ENCODE measurements at places on chromosomes 7 and 10.
A peak's percentile ranks its signal among the peaks of the same experiment; 100 is the strongest.

DNA sequence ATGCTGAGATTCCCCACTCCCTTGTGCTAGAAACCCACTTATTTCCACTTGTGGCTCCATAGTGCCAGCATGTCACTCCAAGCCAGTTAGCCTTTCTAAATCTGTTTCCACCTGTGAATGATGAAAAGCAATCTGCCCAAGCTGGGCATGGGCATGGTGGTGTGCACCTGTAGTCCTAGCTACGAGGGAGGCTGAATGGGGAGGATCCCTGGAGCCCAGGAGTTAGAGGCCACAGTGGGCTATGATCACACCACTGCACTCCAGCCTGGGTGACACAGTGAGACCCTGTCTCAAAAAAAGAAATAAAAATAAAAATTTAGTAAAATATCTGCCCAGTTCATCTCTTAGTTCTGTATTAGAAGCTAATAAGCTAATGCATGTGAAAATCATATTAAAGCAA, 5.0 kb upstream of the PTF1A start:
- no peak for DNase-seq

DNA sequence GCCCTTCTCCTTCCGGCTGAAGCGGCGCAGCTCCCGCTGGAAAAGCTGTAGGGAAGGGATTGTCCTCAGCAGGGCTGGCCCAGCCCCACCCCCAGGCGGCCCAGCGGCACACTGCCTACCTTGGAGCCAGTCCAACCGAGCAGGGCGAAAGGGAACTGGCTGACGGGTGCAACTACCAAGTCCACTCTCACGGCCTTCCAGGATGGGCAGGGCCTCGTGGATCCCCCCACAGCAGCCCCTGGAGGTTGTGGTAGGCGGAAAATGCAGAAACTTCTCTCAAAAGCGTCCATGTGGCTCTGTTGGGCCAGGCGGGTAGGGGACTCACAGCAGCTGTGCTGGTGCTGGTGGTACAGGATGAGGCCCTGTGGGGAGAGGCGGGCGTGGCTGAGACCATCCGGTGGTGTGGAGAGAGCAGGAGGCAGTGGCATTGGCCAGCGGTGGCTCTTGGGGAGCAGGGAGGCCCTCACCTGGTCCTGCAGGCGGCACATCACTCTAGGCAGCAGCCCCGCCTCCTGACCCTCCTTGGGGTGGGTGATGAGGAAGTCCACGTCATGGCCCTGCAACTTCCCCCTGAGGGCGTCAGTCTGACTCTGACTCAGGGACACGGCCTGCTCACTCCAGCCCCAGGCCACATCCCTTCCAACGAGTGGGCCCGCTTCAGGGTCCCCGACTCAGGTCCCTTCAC, 8.4 kb upstream of the PGAM2 start:
- DNase-seq, result peak; percentile 90

DNA sequence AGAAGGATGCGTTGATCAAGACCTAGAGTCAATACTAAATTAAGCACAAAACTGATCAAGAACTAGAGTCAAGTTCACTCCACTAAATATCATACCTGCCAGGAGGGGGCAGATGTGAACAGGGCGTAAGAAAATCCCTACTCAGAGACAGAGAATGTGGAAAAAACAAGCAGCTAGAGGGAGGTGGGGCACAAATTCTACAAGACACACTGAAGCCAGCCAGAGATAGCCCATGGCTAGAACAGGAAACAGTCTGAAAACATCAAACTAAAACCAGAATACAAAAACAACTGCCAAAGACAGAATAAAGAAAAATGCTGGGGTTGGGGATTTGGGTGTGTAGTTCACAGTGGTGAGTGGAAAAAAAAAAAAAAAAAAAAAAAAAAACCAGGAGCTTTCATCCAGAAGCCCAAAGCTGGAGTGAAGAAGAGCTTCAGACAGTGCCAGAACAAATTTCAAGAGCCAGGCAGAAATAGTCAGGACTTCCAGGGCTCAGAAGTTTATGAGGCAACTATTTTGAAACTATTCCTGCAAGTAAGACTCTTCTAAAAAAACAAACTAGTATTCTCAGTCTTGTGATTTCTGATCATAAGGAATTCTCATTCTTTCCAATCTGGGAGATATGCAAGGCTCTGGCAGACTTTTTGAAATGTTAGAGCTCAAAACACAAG, 118.3 kb downstream of the CCDC71L start:
- peak; percentile 81 for DNase-seq

DNA sequence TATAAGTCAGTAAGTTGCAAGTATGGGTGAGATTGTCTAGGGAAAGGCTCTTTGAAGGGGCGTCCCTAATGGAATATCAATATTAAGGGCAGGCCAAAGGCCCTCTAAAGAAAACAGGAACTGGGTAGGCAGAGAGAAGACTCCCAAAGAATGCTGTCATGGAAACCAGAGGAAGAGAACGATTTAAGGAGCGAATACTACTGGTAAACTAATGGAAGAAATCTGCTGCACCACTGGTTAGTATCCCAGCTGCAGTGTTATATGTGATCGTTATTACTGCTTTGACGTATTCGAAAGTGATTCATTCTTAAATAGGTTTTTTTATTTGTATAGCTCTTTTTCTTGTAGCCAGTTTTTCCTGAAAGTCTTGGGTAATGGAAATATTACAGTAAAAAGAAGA, 1.3 kb downstream of the CASP2 start:
- DNase-seq, result no peak

GRCh38 chr7:96770758-96771157, 61.1 kb upstream of the SEM1 start:
- no peak for DNase-seq

GRCh38 chr10:63611078-63611477, 89.9 kb downstream of the REEP3 start:
- DNase-seq, result no peak

DNA sequence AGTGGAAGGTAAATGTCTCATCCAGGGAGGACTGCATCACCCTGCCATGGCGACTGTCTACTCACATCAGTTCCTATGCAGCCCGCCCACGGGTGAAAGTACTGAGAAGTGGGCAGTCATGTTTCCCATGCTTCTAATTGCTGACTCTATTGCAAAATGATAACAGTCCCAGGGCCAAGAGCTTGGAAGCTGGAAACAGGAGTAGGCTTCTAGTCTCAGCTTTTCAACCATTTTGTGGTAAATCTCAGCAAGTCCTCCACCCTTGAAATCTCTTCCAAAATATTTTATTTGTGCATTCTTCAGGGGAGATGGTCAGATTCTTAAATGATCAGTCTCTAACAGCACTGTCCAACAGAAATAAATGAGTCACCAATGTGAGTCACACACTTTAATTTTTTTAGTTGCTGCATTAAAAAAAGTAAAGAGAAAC, 48.1 kb upstream of the TARP start:
- DNase-seq, result no peak

DNA sequence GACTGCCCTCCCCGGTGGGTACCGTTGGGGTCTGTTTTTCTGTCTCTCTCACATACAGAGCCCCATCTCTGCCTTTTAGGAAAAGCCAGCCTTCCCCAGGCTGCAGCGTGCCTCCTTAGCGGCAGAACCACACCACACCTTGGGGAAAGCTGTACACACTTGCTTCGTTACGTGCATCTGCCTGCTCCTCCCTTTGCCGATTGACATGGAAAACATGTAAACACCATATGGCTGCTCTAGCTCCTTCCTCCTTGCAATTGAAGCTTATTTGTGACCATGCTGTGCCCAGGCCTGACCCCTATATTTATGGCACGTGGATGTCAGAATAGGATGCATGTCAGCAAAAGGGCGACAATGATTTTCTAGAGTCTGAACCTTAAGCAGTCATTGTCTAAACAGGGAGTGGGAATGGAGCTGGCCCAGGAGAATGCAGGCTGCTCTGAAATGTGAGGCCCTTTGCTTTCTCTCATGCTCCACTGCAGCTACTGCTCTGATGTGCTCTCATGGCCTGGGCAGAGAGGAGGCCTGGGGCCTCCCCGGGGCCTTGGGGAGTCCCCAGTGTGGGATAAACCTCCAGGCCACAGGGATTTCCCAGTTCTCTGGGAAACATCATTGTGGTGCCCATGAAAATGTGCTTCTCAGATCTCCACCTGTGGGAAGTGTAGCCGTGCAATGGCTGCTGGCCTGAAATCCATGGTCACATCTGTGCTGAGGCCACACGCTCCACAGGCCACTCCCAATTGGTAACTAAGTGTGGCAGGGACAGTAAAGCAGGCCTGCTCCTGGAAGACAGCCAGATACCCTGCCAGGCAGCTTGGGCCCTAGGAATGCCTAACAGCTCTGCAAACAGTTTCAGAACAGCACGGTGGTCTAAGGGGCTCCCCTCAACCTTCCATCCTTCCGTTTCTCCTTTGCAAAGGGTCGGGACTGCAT, 18.6 kb downstream of the PDE6C start:
- no peak for DNase-seq

- DNase-seq, result no peak
Measured at GRCh38 chr7:44057849-44058758, 7.3 kb downstream of the PGAM2 start.

DNA sequence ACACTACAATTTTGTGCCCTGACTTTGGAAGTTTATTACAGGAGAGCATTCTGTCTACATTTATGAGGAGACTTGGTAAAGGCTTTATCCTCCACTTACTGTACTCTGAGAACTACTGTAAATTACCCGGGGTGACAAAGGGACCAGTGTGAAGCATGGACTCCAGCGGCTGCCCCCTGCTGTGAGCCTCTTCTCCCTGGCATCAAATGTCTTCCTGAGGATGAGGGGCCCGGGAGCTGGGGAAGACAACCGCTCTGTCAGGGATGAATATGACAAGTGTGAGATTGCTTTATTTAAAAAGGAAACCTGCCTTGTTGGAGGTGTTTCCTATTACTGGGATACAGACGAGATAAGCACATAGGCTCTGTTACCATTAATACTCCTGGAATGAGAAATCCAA, 714.8 kb downstream of the CCSER2 start:
- DNase-seq, result no peak

DNA sequence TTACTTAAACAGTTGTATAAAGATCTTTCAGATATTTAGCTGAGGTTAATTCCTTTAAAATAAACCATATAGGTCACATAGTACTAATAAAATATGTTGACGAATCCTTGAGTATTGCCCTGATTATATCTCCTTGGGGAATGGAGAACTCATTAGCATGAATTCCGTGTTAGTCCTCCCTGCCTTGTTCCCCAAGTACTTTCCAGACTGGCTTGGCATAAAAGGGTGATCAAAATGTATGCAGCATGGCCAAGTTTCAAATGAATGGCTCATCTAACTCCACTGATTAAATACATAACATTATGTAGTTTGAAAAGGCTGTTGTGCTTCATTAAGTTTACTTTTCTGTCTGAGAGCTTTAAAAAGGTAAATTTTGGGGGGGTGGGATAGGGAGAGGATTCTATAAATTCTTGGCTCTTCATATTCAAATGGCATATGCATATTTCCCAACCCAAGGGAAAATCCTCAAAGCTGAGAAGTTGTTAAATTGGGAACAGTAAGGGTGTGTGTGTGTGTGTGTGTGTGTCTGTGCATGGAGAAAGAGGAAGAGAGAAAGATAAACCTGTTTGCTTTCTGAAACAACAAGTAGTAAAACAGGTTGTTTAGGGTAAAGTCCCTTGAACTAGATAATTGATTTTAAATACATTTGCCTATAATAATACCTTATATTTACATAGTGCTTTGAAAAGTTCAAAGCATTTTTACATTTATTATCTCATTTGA, 4.8 kb upstream of the ADD3 start:
- peak; percentile 64 for DNase-seq

DNA sequence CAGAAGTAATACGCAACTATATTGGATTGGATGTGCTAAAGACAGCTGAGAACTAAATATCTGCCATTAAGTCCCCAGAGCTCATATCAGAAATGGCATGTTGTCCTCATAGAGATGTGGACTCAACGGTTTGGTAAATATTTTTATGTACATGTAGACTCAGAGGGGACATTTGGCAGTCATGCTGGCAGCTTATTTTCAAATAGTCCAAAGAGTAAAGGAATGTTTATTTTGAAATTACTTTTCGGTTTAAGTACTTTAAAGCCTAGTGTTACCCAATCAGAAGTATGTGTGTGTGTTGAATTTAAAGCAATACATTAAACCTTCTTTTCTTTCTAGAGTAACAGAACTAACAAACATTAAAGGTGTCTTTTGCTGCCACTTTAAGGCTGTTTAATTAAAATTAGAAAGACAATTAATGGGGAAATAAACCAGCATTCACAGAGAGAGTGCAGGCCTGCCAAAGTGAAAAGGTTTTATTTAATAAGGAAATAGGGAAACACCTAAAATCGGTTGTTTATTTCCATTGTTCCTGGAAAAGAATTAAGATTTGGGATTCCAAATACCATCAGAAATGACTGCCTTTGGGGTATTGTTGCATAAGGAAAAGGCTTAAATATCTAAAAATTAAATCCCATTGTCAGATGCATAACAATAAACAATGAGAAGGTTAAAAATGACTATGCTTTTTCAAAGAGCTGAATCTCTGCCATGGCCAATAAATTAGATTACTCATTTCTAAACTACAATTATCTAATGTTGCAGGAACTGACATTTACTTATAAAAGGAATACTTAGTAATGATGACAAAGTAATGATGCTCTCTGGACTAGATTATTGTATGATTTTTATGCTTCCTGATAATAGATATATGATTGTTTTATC, 113.4 kb upstream of the AHR start:
- DNase-seq, result no peak

- no peak for DNase-seq
Measured at GRCh38 chr7:65475040-65475726, 101.5 kb downstream of the ZNF92 start.

DNA sequence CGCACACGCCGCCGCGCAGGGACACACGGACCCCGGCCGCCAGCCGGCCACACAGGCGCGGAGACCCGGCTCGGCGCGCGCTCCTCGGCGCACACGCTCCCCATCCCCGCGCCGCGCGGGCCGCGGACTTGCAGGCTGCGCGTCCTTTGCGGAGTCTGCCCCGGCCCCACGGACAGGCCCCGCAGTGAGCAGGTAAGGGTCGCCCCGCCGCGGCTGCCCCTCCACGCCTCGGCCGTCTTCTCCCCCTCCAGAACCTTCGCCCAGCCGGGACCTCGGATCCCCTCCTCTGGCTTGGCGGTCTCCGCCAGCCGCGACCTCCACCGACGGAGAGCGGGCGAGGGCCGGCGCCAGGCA, 356 bp downstream of the ADCYAP1R1 start:
- DNase-seq, result no peak

DNA sequence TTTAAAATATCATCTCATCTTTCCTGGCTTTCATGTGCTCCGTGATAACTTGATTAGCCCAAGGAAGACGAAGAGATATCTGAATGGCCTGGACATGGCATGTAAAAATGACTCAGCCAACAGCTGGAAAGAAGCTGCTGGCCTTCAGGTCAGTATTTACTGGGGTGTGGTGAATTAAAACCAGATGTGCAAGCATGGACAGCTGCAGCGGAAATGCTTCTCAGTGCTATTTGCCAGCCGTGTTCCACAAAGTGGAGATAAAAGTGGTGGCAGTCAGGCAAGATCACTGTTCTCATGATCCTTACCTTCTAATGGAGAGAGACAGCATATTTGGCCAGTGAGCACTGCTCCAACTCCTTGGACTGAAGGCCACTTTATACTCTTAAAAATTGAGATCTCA, 203.1 kb upstream of the VSTM2A start:
- no peak for DNase-seq

All from HT-29 (cell line).